Activated CD4-positive, alpha-beta T cell treated with anti-CD3 and anti-CD28 coated beads, Interleukin-2, amount 50 U/mL, for 4 hours (primary cell): ENCODE measurements at places on chromosomes 2 and 18.

GRCh38 chr2:204074456-204074855 is 137.9 kb downstream of the ICOS start:
- DNase-seq, result no peak

DNA sequence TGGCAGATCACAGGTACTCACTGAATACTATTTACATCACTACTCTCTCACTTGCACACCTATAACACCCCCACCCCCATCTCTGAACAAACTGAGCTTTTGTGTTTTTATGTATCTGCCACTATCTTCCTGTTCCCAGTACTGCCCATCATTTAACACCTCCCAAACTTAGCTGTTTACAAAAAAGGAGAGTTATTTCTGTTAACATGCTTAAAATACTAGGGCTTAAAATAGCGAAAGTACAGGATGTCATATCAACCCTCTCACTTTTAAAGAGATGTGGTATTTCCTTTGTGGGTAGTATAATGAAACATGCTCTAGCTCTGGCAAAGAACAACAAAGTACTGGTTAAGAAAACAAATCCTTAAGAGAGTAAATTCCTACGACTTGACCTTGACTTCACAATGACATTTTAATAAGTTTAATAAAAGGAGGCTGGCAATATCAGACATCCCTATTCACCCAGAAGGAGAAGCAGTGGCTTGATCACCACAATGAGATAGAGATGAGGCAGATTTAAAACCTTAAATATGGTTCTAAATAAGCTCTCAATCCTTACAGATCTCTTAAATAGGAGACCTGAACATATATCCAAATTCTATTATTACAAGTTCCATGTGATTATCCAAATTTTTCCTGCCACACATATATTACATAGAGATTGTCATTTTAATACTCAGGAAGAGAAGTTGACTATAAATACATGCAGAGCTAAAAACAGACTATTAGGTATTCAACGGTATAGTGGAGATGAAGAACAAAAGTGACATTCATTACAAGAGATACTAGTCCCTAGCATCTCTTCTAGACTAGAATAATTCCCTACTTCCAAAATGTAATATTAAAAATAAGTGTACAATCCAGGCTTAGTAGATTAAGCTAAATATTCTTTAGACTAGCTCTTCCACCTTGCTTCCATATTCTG is 36.9 kb downstream of the TRAK2 start:
- no peak for DNase-seq

GRCh38 chr2:101638817-101639605 is 58.5 kb upstream of the MAP4K4 start:
- no peak for DNase-seq

DNA sequence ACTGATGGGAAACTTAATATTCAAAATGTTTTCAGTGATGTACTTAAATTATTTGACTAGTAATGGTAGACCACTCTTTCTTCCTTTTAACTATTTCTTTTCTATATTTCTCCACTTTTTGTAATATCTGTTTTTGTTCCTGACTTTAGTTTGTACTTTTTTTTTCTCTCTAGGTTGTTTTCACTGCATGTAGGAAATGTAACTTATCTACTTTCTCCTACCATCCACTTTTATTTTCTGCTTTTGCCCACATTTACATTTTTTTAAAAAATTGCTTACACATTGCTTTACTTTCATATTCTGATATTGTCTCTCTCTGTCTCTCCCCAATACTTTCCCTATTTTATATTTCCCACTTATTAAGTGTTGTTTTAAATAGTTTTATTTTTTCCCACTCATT is 47.0 kb downstream of the ZNF407 start:
- DNase-seq, result no peak

DNA sequence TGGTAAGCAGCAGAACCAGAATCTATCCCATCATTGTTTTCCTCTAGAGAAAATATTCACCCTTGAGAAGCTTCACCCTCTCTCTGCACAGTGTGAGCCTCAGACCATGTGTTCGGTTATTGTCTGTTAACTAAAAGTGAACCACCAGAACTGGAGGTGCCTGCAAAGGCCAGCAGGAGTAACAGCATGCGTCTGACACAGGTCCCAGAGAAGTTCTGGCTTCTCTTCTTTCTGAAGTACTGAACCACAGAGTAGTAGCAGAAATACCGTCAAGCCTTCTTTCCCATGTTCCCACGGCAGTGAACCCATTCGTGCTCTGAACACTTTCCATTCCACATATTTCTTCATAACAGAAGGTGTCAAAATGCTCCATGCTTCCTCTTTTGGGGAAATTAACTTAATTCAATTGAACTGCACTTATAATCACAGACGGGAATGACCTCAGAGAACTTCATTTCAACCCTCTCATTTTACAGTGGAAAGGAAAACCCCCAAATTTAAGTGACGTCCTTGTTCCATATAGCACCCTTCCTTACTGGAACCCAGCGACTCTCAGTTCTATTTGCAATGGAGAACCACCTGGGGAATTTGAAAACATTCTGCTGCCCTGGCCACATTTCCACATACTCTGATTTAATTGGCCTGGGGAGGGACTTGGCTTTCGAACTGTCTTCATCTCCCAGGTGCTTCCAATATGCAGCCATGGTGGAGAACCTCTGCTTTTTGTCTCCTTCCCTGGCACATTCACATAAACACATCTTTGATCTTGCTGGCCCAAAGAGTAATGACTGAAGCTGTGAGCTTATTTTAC is 519.1 kb downstream of the RNF144A start:
- no peak for DNase-seq

DNA sequence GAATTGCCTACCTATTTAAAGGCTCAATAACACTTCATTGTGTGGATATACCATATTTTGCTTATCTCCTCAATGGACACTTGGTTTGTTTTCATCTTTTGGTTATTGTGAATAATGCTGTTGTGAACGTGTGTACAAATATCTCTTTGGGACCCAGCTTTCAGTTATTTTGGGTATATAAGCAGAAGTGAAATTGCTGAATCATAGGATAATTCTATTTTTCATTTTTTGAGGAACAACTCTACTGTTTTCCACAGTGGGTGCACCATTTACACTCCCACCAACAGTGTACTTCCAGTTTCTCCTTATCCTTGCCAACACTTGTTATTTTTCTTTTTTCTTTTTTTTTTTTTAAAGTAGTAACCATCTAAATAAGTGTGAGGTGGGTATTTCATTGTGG is 29.0 kb downstream of the PTPN4 start:
- no peak for DNase-seq

DNA sequence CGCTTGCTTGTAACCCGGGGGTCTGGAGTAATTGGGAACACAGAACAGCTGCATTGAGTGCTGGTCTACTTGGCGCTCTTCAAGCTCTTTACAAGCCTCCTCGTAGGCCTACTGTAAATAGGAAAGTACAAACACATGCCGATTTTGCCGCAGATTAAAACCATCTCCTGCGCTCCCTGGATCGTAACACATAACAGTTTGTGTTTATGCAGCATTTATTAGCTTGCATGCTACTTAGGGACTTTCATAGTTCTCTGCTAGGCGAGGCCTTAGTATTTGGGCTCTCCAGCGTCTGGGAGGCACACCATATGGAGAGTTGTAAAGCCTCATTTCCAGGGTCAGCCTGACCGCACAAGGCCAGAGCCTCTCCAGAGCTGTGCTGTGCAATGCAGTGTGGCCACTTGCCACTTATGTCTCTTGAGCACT is 84.0 kb upstream of the HAAO start:
- DNase-seq, result no peak

DNA sequence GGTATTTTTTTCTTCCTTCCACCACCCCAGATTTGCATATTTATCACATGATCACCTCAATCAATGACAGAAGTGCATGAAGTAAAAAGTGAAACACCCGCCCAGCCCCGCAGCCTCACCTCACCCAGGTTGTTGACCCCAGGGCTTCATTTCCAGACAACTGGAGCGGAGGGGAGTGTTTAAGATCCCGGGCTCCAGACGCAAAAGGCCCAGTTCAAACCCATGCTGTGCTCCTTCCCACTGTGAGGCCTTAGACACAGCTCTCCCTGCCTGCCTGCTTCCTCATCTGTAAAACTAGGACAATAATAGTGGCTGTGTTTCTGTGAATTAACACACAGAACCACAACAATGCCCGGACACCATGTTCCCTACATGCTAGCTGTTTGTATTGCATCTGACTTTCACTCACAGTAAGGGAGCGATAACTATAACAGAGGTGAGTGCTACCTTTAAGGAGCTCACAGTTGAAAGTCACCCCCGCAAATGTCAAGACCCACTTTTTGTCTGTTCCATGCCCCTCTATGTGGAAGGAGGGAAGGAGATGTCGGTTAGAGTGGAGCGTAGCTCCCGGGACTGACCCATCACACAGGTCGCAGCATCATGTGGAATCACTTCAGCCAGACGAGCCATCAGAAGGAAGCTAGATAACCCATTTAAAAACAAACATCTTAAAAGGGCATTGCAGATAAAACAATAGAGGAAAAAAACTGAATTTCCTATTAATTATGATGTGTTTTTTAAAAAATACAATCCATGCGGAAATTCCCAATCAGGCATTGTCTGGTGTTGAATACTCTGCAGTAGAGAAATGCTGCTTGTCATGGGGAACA is 77.5 kb upstream of the DAPL1 start:
- no peak for DNase-seq

- peak; percentile 4 for DNase-seq
Measured at GRCh38 chr2:36356990-36357846, 1.6 kb downstream of the CRIM1 start.

- no peak for DNase-seq
Measured at GRCh38 chr2:11580697-11581096, 46.9 kb downstream of the GREB1 start.

- DNase-seq, result no peak
Measured at GRCh38 chr2:145339646-145340045, 819.7 kb upstream of the ZEB2 start.

- DNase-seq, result no peak
Measured at GRCh38 chr18:46335534-46336101, 231.4 kb downstream of the HAUS1 start.

GRCh38 chr2:72454189-72454588 is 306.5 kb upstream of the CYP26B1 start:
- no peak for DNase-seq

GRCh38 chr2:32958821-32959220 is 12.1 kb downstream of the LTBP1 start:
- no peak for DNase-seq

DNA sequence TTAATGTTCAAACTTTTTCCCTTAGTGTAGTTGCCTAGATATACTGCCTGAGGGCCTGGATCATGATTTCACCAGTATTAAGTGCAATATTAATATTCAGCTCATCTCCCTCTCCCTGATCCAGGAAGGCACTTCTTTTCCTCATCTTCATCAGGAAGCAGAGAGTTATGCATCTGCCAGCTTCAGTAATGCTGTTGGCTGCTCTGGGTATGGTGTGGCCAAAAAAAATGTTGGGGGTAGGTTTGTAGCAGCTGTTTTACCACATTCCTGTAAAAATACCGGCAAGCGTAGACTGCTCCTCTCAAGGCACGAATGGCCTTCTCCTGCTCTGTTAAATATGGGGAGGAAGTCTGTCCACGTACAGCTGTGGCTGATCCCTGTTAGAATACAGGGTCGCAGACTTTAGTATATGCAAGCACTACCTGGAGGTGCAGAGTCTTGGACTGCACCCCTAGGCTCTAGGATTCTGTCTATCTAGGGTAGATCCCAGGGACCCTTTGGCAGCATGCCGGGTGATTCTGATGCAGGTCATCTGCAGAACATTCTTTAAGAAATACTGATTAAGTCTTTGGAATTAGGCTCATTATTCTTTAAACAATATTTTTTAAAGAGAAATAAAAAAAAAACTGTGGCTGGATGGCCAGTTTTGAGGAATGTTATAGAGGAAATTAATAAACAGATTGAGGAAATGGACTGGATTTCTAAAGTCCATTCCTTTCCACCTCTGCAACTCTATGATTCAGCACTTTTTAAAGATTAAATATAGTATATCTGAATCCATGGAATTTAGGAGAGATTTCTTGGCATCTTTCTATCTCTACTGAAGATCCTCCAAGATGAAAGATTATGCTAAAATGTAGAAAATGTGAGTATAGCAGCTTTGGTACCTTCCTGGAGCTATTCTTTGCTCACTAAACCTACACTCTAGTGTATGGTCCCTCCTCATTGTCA is 21.0 kb upstream of the GLS start:
- DNase-seq, result no peak

DNA sequence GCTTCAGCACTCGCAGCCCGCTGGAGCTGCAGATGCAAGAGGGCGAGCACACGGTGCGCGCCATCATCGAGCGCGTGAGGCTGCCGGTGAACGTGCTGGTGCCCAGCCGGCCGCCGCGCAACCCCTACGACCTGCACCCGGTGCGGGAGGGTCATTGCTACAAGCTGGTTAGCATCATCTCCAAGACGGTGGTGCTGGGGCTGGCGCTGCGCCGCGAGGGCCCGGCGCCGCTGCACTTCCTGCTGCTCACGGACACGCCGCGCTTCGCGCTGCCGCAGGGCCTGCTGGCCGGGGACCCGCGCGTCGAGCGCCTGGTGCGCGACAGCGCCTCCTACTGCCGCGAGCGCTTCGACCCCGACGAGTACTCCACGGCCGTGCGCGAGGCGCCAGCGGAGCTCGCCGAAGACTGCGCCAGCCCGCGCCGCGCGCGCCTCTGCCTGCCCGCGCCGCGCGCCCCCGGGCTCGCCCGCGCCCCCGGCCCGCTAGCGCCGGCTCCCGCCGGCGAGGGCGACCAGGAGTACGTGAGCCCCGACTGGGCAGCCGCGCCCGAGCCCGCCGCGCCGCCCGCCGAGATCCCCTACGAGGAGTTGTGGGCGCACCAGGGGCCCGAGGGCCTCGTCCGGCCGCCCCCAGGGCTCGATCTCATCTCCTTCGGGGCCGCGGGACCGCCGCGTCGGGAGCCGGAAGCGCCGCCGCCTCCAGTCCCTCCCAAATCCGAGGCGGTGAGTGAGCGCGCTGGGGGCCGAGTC is 11.8 kb downstream of the GAREM2 start:
- peak; percentile 79 for DNase-seq

- DNase-seq, result no peak
Measured at GRCh38 chr2:224951723-224952481, 90.4 kb downstream of the DOCK10 start.

GRCh38 chr2:109507217-109507616 is 106.5 kb downstream of the SEPTIN10 start:
- DNase-seq, result no peak

GRCh38 chr2:85250045-85250444 is 77.7 kb downstream of the TGOLN2 start:
- DNase-seq, result no peak

DNA sequence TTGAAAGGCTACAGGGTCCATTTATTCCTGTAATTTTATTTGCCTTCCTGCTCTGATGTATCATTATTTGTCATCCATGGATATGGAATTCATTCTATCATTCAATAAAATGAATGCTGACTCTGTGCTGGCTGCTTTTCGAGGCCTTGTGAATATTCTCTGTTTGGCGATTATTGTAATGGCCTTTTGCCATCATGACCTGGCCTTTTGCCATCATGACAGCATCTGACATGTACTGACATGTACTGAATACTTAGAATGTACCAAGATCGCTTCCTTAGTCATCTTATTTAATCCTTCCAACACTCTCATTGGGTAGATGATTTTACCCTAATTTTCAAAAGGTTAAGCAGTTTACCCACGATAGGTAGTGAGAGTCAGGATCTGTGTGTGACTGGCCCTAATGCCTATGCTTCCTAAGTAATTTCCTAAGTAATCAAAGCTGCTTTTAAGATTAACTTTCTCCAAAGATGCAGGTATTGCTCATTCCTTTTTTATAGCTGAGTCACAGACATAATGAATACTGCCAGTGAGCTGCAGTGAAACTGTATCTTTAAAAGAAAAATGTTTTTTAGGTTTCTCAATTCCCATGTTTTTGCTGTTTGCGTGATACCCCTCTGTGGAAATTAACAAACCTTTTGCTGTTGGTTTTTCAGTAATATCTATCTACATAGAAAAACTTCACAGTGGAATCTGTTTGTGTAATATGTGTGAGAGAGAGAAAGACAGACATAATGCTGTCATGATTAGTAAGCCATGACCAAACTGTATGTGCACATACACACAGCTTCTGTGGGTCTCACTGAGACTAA is 127.8 kb downstream of the CERS6 start:
- no peak for DNase-seq
